NCI-H526 (cell line): ENCODE measurements at places on chromosomes 12 and 14.

DNA sequence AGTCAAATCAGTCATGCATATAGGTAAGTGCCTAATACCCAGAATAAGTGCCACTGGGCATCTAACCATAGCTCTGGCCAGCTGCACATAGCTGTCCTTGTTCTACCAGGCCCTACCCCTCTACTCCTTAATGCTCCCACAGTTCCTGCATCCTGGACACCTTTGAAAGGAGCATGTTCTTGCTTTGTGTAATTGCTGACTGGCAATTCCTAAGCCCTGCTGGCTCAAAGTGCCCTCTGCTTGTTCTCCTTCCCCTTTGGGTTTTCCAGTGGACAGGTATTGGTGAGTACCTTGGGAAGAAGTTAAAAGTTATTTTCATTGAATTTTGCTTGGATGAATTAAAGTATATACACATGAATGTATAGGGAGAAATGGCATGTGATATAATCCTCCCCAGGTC, 516.4 kb downstream of the ETNK1 start:
- DNase-seq, result no peak

DNA sequence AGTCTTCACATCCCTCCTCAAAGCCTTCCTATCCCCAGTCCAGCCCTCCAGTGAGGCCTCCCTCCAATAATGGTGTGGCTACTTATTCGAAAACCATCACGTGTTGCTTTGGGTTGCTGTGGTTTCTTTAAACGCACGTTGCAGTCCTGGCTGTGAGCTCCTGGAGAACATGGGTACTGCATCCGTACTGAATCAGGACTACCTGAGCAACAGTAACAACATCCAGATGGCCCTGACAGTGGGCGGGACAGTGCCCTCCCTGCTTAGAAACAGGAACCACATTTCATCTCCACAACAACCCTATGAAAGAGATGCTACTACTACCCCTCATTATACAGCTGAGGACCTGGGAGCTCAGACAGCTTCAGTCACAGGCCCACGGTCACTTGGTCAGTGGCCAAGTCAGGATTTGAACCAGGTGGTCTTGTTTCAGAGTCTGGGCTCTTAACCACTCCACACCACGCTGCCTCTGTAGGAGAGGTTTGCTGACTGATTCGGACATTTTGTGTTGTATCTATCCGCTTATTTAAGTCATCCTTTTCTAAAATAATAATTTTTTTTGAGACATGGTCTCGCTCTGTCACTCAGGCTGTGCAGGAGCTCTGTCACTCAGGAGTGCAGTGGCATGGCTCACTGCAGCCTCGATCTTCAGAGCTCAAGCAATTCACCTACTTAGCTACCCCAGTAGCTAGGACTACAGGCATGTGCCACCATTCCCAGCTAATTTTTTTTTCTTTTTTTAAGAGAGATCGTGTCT, 104.8 kb downstream of the DPF3 start:
- DNase-seq, result peak; percentile 4

GRCh38 chr14:53183056-53183455, 29.9 kb upstream of the DDHD1 start:
- DNase-seq, result no peak

GRCh38 chr12:65651060-65651459, 173.2 kb upstream of the HMGA2 start:
- no peak for DNase-seq
